Activated naive CD8-positive, alpha-beta T cell treated with anti-CD3 and anti-CD28 coated beads, Interleukin-2, amount 10 ng/mL, durations not matched to agents 7 days and 5 days (primary cell): ENCODE measurements at places on chromosomes 16 and 17.

GRCh38 chr17:2909846-2910234 lies 113.6 kb downstream of the RAP1GAP2 start:
- no peaks in the 10 kb centered on the region for H3K27me3 ChIP-seq
- H3K27ac ChIP-seq: no peak overlapping the region
- no peaks in the 10 kb centered on the region for H3K36me3 ChIP-seq
- H3K4me3 ChIP-seq: no peak overlapping the region

GRCh38 chr16:56399486-56399885 lies 25.9 kb downstream of the AMFR start:
- no peaks in the 10 kb centered on the region for H3K27me3 ChIP-seq
- DNase-seq: no peak
- H3K4me1 ChIP-seq: no peaks in the 10 kb centered on the region
- H3K27ac ChIP-seq: no peak overlapping the region

- H3K27me3 ChIP-seq: no peaks in the 10 kb centered on the region
- DNase-seq: peak; percentile 47
- H3K27ac ChIP-seq: peak overlapping the region; percentile 98
- H3K4me3 ChIP-seq: peak overlapping the region; percentile 99
Measured at GRCh38 chr17:7932483-7932891, 481 bp downstream of the CNTROB start.

DNA sequence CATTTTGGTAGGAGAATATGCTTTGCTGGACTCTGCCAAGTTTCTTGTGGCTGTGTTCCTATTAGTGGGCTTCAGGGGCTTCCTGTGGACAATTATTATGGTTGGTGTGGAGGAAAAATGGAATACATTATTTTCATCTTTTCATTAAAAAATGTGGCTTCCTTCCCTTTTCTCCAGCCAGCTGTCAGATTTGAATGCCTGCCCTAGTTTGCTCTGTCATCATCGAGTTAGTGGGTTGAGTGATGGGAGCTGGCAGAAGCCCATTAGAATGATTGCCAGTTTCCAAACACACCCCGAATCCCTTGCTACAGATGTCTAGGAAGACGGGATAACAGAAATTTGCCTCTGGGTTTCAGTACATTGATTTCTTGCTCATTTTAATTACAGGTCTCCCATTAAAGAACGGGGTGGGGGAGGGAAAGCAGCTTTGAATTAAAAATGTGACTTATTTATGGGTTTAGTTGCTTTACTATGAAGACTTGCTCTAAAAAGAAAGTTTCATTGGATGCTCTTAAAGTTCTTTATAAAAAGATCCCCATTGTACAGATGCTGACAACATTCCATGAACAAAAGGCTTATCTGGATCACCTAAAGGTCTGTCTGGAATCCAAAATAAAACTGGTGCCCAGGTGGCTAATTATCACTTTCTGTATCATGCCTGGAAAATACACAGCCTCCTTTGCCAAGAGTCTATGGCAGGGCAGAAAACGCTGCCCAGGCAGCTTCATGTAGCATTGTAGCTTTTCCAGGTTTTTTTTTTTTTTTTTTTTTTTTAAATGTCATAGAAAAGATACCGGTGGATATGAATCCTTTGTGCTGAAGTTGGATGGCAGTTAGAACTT lies 103.6 kb downstream of the PRKCA start:
- H3K27ac ChIP-seq: peak overlapping the region; percentile 93
- H3K4me1 ChIP-seq: peaks cover 72% of the 10 kb centered on the region
- no peak for DNase-seq
- peaks cover 10% of the 10 kb centered on the region for H3K36me3 ChIP-seq
- peak overlapping the region; percentile 74 for H3K4me3 ChIP-seq

DNA sequence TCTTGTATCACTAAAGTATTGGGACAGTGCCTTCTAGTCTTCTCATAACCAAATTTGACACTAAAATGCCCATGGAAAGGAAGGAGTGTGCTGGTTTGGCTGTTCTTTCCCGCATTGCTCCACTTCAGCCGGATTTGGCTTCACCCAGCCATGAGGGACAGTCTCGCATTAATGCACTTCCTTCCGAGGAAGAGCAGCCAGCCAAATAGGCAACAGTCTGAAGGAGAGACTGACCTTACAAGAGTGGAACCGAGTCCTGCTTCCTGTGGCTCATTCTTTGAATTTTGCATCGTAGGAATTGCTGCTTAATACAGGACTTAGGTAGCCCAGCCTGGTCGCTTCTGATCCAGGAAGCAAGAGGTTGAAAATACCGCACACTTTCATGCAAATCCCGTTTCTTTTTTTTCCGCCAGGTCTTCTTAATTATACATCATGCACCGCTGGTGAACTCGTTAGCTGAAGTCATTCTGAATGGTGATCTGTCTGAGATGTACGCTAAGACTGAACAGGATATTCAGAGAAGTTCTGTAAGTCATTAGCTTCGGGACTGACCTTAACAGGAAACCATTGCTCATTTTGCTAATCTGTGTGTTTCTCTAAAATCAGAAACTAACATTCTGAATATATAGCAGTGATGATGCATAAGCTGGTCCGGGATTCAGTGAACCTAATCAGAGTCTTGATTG lies 38.2 kb downstream of the CLEC16A start:
- no peaks in the 10 kb centered on the region for H3K27me3 ChIP-seq
- peaks cover 59% of the 10 kb centered on the region for H3K4me1 ChIP-seq
- no peak for DNase-seq
- peak overlapping the region; percentile 54 for H3K27ac ChIP-seq
- H3K4me3 ChIP-seq: no peak overlapping the region

GRCh38 chr16:3836641-3837040 lies 43.9 kb downstream of the CREBBP start:
- no peak overlapping the region for H3K27ac ChIP-seq
- no peak for DNase-seq
- no peaks in the 10 kb centered on the region for H3K27me3 ChIP-seq
- peaks cover 35% of the 10 kb centered on the region for H3K36me3 ChIP-seq

- peaks cover 3% of the 10 kb centered on the region for H3K27me3 ChIP-seq
- peak within 1 kb of the TSS; percentile 85 for H3K27ac ChIP-seq
Measured at GRCh38 chr17:76384222-76384986, at the start of gene SPHK1. Gene SPHK1 (plus strand): TSS chr17:76384609. CDS start chr17:76385645, 1,036 bp downstream.

GRCh38 chr17:31385428-31386285 lies 5.8 kb upstream of the RAB11FIP4 start:
- DNase-seq: no peak
- peaks cover 27% of the 10 kb centered on the region for H3K27me3 ChIP-seq
- no peak overlapping the region for H3K27ac ChIP-seq

DNA sequence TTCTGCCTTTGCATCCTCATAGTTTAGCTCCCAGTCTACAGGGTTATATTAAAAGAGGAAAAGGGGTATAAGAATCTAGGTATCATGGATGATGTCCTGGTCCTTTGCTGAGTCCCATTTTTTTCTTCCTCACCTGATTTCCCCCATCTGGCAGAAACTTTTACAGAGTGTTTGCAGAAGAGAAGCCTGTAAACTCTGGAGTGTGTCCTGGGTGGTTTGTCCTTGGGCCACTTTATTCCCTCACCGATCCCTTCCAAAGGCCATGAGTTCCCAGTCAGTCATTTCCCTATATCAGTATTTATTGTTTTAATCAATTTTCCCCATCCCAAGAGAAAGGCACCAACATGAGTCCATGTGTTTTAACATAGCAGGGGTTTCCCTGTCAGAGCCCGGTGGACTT lies 638.2 kb downstream of the WWOX start:
- no peaks in the 10 kb centered on the region for H3K27me3 ChIP-seq
- no peak overlapping the region for H3K4me3 ChIP-seq
- H3K4me1 ChIP-seq: peaks cover 2% of the 10 kb centered on the region

- DNase-seq: no peak
- no peaks in the 10 kb centered on the region for H3K36me3 ChIP-seq
- H3K27me3 ChIP-seq: peaks cover 2% of the 10 kb centered on the region
- H3K4me3 ChIP-seq: no peak overlapping the region
Measured at GRCh38 chr17:79919164-79919585, 79.9 kb upstream of the CBX4 start.

DNA sequence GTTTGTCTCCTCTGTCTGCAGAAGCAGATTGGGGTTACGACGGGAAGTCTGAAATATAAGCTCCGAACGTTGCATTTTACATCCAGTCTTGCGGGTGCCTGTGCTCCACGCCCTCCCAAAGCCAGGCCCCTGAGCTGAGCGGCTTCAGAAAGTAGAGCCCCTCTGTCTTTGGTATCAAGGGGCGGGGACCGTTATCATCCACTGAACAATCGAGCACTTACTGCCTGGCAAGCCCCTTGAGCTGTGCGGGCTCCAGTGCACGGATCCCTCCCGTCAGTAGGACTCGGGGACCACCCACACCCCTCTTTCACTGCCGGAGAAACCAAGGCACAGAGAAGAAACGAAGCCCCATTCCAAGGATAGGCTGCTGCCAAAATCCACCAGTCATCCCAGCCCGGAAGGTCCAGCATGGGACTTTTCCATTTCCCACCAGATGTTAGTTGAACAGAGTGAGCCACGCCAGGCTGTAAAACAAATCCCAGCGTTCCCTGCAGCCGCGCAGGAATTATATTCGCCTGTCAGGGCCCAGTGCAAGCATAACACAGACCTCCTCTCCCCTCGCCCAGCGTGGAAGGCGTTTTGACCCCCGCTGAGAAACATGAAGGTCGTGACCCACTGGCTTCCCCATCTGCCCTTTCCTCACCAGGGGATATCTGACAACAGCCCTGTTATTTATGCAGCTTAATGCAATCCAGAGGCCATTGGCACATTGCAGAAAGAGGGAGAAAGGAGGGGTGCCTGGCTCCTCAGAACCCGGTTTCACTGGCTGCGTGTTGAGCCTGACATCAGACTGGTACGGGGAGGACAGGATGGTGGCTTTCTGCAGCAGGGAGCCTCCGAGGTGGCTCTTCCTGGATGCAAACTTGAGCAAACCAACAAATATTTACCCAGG lies 212.2 kb upstream of the FOXF1 start:
- H3K36me3 ChIP-seq: no peaks in the 10 kb centered on the region
- H3K27me3 ChIP-seq: peaks cover 72% of the 10 kb centered on the region
- H3K4me3 ChIP-seq: peak overlapping the region; percentile 25
- no peak for DNase-seq
- H3K4me1 ChIP-seq: no peaks in the 10 kb centered on the region
- no peak overlapping the region for H3K27ac ChIP-seq

- no peak overlapping the region for H3K4me3 ChIP-seq
- H3K4me1 ChIP-seq: no peaks in the 10 kb centered on the region
- H3K36me3 ChIP-seq: no peaks in the 10 kb centered on the region
- no peaks in the 10 kb centered on the region for H3K27me3 ChIP-seq
- no peak for DNase-seq
- H3K27ac ChIP-seq: no peak overlapping the region
Measured at GRCh38 chr17:70446446-70446845, 277.1 kb downstream of the KCNJ2 start.

- no peaks in the 10 kb centered on the region for H3K27me3 ChIP-seq
- H3K4me1 ChIP-seq: no peaks in the 10 kb centered on the region
- H3K36me3 ChIP-seq: no peaks in the 10 kb centered on the region
- no peak overlapping the region for H3K4me3 ChIP-seq
- DNase-seq: no peak
Measured at GRCh38 chr16:15928261-15929104, 20.9 kb upstream of the ABCC1 start.

- H3K27me3 ChIP-seq: no peaks in the 10 kb centered on the region
- DNase-seq: no peak
- no peaks in the 10 kb centered on the region for H3K4me1 ChIP-seq
- H3K27ac ChIP-seq: no peak overlapping the region
Measured at GRCh38 chr16:64715624-64716023, 406.2 kb downstream of the CDH11 start.

DNA sequence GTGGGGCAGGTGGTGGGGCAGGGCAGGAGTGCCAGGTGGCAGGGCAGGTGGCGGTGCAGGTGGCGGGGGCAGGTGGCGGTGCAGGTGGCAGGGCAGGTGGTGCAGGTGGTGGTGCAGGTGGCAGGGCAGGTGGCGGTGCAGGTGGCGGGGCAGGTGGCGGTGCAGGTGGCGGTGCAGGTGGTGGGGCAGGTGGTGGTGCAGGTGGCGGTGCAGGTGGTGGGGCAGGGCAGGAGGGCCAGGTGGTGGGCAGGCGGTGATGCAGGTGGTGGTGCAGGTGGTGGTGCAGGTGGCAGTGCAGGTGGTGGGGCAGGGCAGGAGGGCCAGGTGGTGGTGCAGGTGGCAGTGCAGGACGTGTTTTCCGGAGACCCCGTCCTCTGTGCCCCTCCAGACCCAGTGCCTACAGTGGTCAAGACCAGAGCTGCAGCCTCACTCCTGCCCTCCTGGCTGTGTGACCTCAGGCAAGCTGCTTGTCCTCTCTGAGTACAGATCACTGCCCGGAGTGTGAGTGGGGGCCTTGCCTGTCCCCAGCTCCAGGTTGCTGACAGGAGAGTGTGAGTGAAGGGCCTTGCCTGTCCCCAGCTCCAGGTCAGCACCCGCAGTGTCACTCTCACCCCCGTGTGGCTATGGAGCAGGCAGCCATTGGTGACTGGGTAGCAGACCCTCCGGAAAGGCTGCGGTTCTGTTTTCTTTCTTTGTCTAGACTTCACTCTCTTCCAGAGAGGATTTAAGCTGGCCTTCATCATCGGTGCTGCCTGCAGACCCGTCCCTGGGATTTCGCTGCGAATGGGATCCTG lies 16.1 kb upstream of the NPTX1 start:
- H3K4me1 ChIP-seq: peaks cover 5% of the 10 kb centered on the region
- H3K27me3 ChIP-seq: peaks cover 27% of the 10 kb centered on the region
- no peak for DNase-seq

DNA sequence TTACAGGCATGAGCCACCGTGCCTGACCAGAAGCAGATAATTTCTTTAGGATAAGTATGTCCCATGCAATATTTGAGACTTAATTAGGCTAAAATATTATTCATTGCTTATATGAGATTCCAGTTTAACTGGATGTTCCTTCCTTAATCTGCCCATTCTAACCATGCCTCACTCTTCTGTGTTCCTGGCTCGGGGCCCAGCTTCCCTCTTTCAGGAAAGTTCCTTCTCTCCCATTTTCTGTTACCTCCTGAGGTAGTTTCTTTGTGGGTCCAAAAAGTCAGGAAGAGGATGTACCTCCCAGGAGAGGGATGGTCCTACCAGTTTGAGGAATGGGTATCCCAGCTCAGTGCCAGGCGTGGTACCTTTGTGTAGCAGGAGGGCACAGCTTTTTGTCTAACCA lies 23.3 kb downstream of the UNK start:
- H3K4me3 ChIP-seq: no peak overlapping the region
- no peak for DNase-seq
- peaks cover 6% of the 10 kb centered on the region for H3K4me1 ChIP-seq
- no peak overlapping the region for H3K27ac ChIP-seq
- H3K27me3 ChIP-seq: no peaks in the 10 kb centered on the region

GRCh38 chr16:31420037-31420436 lies 8.1 kb downstream of the COX6A2 start:
- peaks cover 2% of the 10 kb centered on the region for H3K27me3 ChIP-seq
- H3K4me1 ChIP-seq: peaks cover 73% of the 10 kb centered on the region
- H3K27ac ChIP-seq: peak overlapping the region; percentile 92
- peak; percentile 56 for DNase-seq
- peak overlapping the region; percentile 76 for H3K4me3 ChIP-seq
- H3K36me3 ChIP-seq: peaks cover 24% of the 10 kb centered on the region
